ENCODE measurements at places on chromosomes 6 and 20. TPM values are rescaled to one million over a fixed set of nuclear protein-coding genes. Genes with fewer than 3 reads are reported as not detected.

BEND6 gene
- total RNA-seq: 1.1 TPM

MAP7 gene
- 1.2 TPM for total RNA-seq

SEL1L2 gene
- total RNA-seq: 3.3 TPM

OR2H1 gene
- not detected for total RNA-seq

LGSN gene
- total RNA-seq: not detected

SPDEF gene
- not detected for total RNA-seq

RBCK1 gene
- total RNA-seq: 66.4 TPM

NMBR gene
- total RNA-seq: not detected

RNF146 gene
- 71.7 TPM for total RNA-seq

OR2B6 gene
- total RNA-seq: not detected

Data from sigmoid colon (tissue), 7 donors.